NCI-H510A treated with DMSO at 0.1 percent for 48 hours (cell line): ENCODE measurements at places on chromosomes 5 and 9.

GRCh38 chr9:131923766-131924165, 155.9 kb downstream of the MED27 start:
- no peak for DNase-seq

DNA sequence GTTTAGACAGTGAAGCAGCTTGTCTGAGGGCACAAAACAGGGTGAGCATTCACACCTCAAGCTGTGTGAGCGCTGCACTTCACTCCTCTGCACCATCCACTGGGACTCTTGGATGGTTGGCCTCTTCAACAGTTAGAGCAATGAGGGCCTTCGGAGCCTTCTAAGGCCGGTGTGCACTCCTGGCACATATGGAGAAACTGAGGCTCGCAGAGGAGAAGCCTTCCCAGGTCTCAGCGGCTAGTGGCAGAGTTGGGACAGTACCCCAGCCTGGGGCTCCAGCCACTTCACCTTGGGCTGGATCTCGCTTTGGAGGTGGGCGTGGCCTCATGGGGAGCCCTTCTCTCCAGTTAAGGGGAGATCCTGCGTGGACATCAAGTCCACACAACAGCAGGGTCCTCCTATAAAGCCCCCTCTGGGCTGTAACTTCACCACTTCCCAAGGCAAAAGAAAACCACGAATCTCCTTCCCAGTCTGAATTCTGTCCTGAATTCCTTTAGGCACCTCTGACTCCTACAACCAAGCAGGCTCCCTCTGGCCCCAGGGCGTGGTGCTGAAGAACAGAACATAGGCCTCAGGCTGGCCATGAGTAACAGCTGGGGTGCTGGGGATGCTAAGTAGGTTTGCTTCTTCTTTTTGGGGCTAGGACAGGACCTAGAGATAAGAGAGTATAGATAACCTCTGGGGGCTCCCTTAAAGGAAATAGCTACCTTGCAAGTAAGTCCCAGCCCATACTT, 30.5 kb upstream of the CSF1R start:
- DNase-seq = no peak

DNA sequence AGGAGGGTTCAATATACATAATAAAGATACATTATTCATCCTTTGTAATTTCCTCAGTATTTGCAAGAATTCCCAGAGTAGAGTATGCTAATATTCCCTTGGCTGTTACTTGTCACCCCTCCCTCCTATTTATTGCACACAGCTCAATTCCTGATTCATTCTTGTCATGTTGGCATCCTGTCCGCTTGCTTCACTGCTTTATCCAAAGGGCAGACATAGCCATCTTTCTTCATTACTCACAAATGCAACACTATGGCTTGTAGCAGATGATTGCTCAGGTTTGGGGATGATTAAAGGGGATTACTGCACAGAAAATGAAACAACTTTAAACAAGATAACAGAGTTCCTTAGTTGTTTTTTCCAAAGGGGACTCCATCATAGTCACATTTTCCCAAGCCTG, 1.2 kb upstream of the IL33 start:
- DNase-seq = no peak

- no peak for DNase-seq
These were observed 43.5 kb downstream of the PNPLA7 start for GRCh38 chr9:137506702-137507171.

DNA sequence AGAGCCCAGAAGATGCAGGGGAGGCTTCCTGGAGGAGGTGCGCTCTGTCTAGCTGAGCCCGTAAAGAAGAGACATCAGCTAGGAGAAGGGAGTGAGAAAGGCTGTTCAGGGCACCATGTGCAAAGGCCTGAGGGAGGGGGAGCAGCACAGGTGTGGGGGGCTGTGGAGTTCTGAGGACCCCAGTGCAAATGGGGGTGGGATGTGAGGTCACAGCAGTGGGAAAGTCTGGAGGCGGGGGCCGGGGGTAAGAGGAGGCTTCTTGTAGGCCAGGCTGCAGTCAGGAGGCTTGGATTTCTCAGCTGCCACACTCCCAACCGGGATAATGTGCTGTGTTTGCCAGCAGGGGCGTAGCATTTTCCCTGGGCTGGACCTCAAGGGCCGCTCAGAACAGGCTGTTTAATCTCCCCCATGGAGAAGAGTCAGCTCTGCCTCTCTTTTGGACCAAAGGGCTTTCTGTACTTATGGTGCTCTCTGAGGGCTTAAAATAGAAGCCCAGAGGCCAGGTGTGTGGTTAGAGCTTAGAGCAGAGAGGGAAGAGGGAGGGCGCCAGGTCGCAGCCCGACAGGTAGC, 5.7 kb downstream of the NEURL1B start:
- peak; percentile 86 for DNase-seq

DNA sequence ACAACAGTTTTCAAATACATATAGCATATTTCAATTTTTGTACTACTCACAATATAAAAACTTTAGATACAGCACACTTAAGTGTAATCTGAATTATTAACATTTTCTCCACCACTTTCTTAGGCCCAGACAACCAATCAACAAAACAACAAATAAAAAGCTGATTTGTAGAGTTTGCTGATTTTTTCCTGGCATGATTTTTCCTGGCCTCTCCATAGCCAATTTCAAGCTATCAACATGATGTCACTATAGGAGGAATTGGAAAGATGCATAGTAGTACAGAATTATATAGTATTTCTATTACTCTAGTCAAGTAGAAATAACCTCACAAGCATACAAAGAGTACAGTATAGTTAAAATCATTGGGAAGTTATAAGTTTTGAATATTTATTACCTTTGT, 35.1 kb upstream of the ADAMTS19 start:
- no peak for DNase-seq

GRCh38 chr9:119273984-119274665, 95.1 kb downstream of the BRINP1 start:
- no peak for DNase-seq

GRCh38 chr5:41682641-41683040, 172.2 kb upstream of the PLCXD3 start:
- no peak for DNase-seq

GRCh38 chr5:84287951-84288350, 96.7 kb downstream of the EDIL3 start:
- no peak for DNase-seq

- DNase-seq = no peak
These were observed 8.0 kb downstream of the BRD3 start for GRCh38 chr9:134059661-134060395.

DNA sequence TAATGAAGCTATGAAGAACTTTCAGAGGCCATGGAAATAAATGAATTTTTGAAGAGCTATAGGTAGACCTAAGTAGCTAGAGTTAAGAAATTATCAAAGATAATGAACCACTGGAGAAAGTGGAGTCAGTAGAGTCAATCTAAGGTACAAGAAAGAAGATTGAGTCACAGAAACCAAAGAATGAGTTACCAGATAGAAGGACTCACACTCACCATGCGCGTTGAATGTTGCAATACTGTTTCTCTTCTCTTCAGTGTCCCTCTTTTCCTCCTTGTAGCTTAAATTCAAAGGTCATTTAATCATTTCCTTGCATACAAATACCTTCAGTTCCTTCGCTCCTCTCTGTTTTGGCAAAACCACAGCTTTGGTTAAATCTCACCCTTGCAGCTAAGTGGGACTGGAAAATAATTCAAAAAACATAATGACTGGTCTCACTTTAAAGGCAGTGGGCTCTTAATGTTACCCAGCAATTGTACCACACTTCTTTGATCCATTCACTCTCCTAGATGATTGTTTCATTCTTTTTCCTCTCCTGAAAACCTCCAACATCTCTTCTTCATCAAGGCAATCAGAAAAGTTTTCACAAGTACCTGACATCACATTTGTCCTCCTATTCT, 58.3 kb downstream of the NIPBL start:
- DNase-seq = no peak

DNA sequence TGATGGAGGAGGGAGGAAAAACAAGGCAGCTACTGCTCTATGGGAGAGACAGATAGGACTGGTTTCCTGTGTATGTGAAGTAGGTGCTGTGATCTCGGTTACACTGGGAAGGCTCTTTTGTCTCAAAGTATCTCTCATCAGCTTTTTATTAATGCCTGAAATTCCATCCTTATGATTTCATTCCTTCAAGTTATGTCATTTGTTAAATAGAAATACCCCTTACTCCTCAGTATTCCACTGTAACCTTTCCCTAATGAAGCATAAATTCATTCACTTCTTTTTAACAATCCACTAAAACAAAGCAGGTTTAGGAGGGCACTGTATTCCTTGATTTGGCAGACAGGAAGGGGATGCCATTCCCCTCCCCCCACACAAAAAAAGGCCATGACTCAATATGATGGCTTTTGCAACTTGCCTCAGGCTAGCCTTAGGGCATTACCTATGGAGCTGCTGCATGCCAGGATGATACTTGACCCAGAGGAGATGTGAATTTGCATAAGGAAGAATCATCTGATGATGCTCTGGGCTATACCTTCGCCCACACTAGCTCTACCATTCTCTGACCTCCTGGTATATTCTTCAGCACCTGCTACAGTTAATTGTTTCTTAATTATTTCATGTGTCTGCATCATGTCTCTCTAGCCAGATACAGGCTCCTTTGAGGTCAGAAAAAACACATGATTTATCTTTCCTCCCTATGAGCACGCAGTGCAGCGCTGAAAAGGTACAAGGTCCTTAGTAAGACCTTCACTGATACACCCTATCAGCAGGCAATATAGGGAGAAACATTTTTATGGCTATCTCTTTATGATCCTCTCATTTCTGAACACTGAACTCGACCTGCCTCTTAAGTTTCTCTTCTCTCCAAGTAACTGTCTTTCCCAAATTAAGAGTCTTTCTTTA, 26.3 kb downstream of the NR3C1 start:
- DNase-seq = no peak

DNA sequence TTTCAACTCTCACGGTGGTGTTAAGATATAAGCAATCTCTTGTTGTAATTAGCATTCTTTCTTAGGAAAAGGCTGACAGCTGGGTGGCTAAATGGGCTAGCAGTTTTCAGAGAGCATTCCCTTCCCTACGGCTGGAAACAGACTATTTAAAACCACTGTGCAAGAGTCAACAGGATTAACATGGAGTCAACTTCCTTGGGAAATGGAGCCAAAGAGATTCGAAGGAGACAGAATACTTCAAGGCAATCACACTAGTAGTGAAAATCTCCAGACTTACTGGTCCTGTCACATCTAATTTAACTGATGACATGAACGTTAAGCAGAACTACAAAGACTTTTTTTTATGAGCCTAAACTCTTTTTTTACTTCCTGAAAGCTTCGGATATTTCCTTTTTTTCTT, 453.3 kb upstream of the ITGA1 start:
- no peak for DNase-seq

DNA sequence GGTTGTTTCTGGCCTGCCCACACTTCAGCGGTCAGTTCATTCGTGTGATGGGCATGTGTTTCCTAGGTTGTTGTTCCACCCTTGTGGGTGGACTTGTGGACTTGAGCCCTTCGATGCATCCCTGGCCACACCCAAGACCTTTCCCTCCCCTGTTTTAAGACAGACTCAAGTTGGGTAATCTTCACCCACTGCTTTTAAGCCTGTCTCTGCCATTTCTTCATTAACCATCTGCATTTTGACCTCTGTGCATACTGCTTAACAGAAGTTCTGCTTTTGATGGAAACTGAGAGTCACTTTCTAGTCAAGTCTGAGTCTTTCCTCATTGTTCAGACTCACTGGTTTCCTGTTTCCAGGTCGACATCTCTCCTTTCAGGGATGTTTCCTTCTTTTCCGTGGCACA, 233.7 kb downstream of the ARHGEF28 start:
- DNase-seq = no peak

DNA sequence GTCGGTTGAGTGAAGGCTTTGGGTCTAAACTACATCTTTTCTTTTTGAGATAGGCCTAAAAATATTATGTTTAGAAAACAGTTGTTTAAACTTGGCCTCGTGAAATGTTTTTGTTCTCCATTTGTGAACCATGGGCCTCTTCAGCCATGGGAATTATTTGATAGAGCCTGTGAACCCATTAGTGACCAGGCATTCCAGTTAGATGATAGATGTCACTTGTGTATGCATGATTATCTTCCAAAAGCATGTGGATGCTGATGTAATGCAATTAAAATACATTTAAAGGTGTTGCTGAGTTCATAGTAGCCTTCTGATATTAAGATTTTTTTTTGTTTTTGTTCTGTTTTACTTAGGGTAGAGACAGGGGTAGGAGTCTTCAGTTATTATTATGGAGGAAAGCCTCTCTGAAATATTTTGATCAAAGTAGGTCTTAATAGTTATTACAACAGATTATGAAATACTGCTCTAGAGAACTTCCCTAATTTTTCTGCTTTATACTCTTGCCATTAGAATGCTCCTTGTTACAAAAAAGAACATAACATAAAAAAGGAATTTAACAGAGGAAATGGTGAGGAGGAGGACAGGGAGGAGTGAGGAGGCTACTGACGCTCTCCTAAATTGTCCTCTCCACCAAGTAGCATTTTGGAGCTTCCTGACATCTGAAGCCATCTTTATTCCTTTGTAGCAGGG, 32.9 kb downstream of the CPEB4 start:
- no peak for DNase-seq

DNA sequence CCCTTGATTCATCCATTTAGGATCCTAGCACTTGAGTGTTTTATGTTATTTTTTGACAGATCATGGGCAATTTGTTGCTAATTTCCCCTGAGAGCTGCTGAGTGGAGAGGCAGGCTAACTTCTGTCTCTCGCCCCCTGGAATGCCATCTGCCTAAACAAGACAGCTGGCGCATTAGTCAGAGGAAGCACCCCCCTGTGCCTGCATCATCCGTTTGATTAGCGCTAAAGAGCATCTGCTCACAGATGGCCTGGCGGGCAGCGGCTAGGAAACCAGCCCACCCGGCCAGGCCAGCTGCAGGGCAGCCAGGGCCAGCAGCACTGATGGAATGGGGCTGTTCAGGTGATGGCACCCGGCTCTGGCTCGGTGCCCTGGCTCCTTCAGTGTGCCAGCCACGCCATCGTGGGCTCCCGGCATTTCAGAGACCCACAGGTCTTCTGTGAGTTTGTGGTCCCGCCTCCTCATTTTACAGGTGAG, 22.9 kb upstream of the ASS1 start:
- peak; percentile 33 for DNase-seq

- DNase-seq = no peak
These were observed 117.5 kb downstream of the COL5A1 start for GRCh38 chr9:134758949-134759607.

GRCh38 chr5:122972877-122973276, 63.6 kb downstream of the PPIC start:
- DNase-seq = no peak

DNA sequence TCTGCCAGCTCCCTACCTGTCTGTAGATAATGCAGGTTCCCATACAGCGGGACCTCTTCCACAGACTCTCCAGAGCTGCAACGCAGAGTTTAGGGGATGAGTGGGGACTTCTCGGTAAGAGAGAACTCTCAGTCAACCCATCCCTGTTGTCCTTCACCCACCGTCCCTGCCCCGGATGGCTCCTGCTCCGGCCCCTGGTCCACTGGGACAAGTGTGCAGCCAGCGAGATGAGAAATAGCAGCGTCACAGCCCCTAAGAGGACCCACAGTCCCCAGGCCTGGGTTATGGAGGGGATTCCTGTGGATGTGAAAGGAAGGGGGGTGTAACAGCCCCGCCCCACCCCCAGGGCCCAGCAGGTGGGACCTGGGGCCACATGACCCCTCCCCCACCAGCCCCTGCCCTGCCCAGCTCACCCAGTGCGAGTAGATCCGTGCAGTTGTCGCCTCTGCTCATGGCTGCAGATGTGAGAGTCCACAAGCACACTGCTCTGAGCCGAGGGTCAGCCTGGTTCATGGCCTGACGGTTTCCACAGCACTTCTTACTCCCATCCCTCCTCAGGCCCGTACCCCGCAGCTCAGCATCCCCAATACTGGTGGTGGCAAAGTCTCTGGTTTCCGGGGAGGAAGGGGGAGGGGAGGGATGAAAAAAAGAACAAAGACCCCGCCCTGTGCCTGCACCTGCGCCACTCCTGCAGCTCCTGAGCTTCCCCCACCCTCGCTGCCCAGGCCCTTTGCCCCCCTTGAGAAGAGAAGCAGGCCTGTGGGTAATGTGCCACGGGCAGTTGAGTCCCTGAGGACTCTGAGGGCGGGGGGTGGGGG, at the start of gene SIT1:
SIT1 (minus strand) TSS at position 591 of the 818 bp plus-strand sequence; CDS start at position 513, 78 bp downstream.
- DNase-seq = peak; percentile 39
